Type B pancreatic cell (in vitro differentiated cells): ENCODE measurements at places on chromosomes 12 and 14. TPM values are rescaled to one million over a fixed set of nuclear protein-coding genes. Genes with fewer than 3 reads are reported as not detected.
A peak's percentile ranks its signal among the peaks of the same experiment; 100 is the strongest.

GRCh38 chr14:89293314-89293916, 123.6 kb downstream of the FOXN3 start:
- H3K27me3 ChIP-seq: no peaks in the 10 kb centered on the region
- H3K27ac ChIP-seq: no peak overlapping the region
- H3K4me3 ChIP-seq: no peak overlapping the region
- peaks cover 23% of the 10 kb centered on the region for H3K36me3 ChIP-seq
- DNase-seq: no peak
- peaks cover 20% of the 10 kb centered on the region for H3K4me1 ChIP-seq

DNA sequence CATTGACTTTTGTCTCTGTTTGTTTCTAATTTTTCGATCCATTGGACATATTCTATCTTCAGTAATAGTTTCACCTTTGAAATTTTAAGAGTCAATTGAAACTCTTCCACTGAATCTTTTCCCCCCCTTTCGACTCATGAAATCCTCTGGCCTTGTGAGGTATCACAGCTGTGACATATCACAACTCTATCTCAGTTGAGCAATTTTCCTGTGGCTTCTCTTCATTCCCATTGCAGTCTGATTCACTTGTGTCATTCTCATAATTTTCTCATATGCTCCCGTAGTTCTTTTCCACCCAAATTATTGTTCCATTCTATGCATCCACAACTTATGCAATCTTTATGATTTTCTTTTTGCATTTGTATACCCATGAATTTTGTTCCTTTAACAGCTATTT, 261.6 kb downstream of the DACT1 start:
- H3K4me1 ChIP-seq: no peaks in the 10 kb centered on the region
- H3K27ac ChIP-seq: no peak overlapping the region
- H3K4me3 ChIP-seq: no peak overlapping the region
- no peaks in the 10 kb centered on the region for H3K27me3 ChIP-seq
- H3K36me3 ChIP-seq: no peaks in the 10 kb centered on the region

TMEM132C gene
- 4.3 and 61.8 TPM in 2 replicates for total RNA-seq

DNA sequence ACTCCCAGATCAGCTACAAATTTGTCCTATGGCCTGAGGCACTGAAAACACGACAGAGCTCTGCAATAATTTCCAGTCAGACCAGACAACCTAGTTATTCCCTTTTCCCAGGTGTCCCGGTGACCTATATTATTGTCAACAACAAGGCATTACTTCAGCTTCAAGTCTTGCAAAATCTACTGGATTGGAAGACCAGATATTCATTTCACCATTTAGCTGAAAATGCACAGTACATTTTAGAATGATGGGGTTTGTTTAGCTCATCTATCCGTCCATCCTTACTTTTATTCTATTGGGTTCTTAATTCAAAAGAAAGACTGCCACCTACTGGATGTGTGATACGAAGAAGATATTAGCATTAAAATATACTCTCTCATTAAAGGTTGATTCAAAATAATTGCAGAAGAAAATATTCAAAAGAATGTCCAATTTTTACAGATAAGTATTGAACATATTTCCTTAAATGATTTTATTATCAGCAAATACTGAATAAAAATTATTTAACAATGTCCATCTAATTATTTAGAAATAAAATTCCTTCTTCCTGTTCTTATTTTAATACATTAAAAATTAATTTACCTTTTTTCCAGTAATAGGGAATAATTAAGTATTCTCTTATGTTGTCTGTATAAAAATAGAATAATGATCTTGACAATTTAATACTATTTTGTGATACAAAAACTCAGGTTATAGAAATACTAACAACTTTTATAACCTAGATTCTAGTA, 244.9 kb upstream of the LRIG3 start:
- peaks cover 20% of the 10 kb centered on the region for H3K4me1 ChIP-seq
- H3K27me3 ChIP-seq: peaks cover 5% of the 10 kb centered on the region
- no peak for DNase-seq
- no peaks in the 10 kb centered on the region for H3K36me3 ChIP-seq

DNA sequence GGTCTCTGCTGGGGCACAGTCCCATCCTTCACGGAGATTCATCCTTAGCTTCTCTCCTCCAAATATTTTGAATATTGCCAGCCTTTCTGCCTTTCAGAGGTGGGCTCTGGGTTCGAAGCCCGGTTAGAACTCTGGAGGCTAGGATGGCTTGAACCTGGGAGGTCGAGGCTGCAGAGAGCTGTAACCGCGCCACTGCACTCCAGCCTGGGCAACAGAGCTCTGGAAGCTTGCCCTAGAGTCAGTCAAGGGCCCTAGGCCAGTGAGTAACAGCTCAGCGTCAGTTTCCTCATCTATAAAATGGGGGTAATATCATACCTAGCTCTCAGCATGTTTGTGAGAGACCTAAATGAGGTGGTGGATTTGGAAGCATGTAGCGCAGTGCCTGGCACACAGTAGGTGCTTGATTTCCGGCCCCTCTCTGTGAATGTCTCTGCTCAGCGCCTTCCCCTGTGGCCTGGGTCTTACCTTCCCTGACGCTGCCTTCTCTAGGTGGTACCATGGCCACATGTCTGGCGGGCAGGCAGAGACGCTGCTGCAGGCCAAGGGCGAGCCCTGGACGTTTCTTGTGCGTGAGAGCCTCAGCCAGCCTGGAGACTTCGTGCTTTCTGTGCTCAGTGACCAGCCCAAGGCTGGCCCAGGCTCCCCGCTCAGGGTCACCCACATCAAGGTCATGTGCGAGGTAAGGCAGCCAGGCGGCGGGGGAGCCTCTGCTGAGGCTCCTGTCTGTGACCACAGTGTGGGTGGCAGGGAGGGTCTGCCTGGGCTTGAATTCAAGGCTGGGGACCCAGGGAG, 3.4 kb downstream of the PTPN6 start:
- H3K36me3 ChIP-seq: no peaks in the 10 kb centered on the region
- no peak for DNase-seq
- peaks cover 5% of the 10 kb centered on the region for H3K4me1 ChIP-seq
- H3K27ac ChIP-seq: peak overlapping the region; percentile 59

GRCh38 chr12:79895804-79896203, 39.1 kb downstream of the PPP1R12A start:
- H3K27me3 ChIP-seq: no peaks in the 10 kb centered on the region
- no peak overlapping the region for H3K4me3 ChIP-seq
- H3K4me1 ChIP-seq: peaks cover 26% of the 10 kb centered on the region
- H3K27ac ChIP-seq: no peak overlapping the region
- H3K36me3 ChIP-seq: peaks cover 8% of the 10 kb centered on the region
- DNase-seq: no peak

AVPR1A gene
- 0.88 and 5.1 TPM in 2 replicates for total RNA-seq

DNA sequence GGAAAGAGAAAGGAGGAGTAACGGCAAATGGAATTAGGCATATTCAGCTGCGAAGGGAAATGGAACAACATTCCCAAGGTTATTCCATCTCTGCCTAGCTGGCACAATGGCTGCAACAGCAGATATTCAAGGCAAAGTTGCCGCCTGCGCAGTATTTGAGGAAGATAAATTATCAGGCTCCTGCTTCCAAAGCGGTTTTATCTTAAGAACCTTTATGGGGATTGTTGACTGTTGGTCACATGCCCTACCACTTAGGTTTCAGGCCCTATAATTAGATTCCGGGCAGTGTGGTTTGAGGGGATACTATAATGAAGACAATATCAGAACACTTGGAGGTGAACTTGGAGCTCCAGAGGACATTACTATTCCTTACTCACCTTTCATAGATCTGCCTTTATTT, 99.7 kb downstream of the FGD4 start:
- peaks cover 4% of the 10 kb centered on the region for H3K36me3 ChIP-seq
- no peak for DNase-seq
- no peaks in the 10 kb centered on the region for H3K27me3 ChIP-seq
- H3K4me1 ChIP-seq: peaks cover 12% of the 10 kb centered on the region
- H3K27ac ChIP-seq: no peak overlapping the region
- peak overlapping the region; percentile 21 for H3K4me3 ChIP-seq

DNA sequence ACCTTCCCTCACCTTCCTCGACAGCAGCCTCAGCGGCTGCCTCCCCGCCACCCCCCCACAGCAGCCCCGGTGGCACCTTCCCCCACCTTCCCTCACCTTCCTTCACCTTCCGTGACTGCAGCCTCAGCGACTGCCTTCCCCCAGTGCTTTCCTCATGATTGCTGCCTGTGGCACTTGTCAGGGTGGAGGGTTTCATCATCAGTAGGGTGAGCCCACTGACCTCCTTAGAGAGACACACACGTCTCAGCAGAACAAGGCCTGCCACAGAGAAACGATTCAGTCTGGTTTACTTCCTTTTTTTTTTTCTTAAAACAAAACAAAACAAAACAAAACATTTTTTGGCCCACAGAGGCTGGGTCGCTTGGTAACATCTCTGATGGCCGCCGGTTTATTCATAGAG, 75.0 kb downstream of the EP400 start:
- H3K27ac ChIP-seq: no peak overlapping the region
- H3K36me3 ChIP-seq: peaks cover 19% of the 10 kb centered on the region
- no peaks in the 10 kb centered on the region for H3K27me3 ChIP-seq

TRIM9 gene
- total RNA-seq: 3.7 and 6.3 TPM in 2 replicates

MYL6B gene
- 66.2 and 161 TPM in 2 replicates for total RNA-seq

KRT77 gene
- total RNA-seq: 0.27 and 2.3 TPM in 2 replicates

GRCh38 chr12:130013771-130014484, 110.1 kb upstream of the TMEM132D start:
- peaks cover 34% of the 10 kb centered on the region for H3K27me3 ChIP-seq
- DNase-seq: peak; percentile 85
- no peaks in the 10 kb centered on the region for H3K4me1 ChIP-seq
- no peak overlapping the region for H3K27ac ChIP-seq
- H3K36me3 ChIP-seq: no peaks in the 10 kb centered on the region
- H3K4me3 ChIP-seq: no peak overlapping the region

LAG3 gene
- 0.52 and 2.6 TPM in 2 replicates for total RNA-seq

SIRT4 gene
- 2.0 and 2.7 TPM in 2 replicates for total RNA-seq

- no peaks in the 10 kb centered on the region for H3K4me1 ChIP-seq
- H3K27me3 ChIP-seq: no peaks in the 10 kb centered on the region
- H3K4me3 ChIP-seq: no peak overlapping the region
- H3K27ac ChIP-seq: no peak overlapping the region
- peaks cover 35% of the 10 kb centered on the region for H3K36me3 ChIP-seq
These were observed 56.7 kb downstream of the ADIPOR2 start for GRCh38 chr12:1747609-1748008.

DNA sequence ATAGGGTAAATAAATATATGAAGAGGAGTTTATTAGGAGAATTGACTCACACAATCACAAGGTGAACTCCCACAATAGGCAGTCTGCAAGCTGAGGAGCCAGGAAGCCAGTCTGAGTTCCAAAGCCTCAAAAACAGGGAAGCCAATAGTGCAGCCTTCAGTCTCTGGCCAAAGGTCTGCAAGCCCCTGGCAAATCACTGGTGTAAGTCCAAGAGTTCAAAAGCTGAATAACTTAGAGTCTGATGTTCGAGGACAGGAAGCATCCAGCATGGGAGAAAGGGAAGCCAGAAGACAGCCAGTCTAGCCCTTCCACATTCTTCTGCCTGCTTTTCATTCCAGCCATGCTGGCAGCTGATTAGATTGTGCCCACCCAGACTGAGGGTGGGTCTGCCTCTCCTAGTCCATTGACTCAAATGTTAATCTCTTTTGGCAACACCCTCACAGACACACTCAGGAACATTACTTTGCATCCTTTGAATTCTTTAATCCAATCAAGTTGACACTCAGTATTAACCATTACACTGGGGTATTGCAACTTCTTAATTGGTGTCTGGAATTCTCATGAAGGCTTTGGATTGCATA, 736.5 kb upstream of the LMO3 start:
- H3K36me3 ChIP-seq: no peaks in the 10 kb centered on the region
- no peak overlapping the region for H3K4me3 ChIP-seq
- H3K4me1 ChIP-seq: no peaks in the 10 kb centered on the region
- DNase-seq: no peak
- H3K27me3 ChIP-seq: no peaks in the 10 kb centered on the region
- no peak overlapping the region for H3K27ac ChIP-seq

AEBP2 gene
- 45.8 and 83.5 TPM in 2 replicates for total RNA-seq

RAD9B gene
- 0.12 and 0.46 TPM in 2 replicates for total RNA-seq

DNA sequence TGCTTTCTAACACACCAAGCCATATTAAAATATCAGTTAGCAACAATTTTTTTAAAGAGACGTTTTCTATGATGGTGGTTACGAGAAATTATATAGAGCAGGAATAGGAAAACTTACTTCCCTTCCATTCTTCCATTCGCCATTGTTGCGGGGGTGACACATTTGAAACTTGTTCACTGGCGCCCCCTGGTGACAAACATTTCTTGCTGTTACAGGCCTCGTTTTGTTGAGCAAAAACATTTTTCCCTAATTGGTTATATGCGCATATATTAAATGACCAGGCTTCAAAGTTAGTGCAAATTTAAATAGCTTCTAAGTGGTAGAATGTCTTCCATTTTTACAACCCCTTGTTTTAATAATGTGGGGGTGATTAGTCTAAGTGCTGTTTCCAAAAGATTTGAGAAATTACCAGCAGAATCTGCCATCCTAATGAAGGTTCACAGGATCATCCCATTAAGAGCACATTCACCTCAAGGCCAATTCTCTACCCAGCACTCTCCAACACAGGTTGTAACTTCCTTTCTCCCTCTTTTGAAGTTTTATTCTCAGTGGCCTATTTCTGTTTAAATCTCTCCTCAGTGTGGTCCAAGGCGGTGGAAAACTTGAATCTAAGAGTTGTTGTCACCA, 1124.7 kb downstream of the FLRT2 start:
- no peaks in the 10 kb centered on the region for H3K36me3 ChIP-seq
- H3K4me1 ChIP-seq: no peaks in the 10 kb centered on the region
- no peak overlapping the region for H3K27ac ChIP-seq
- no peak for DNase-seq
- H3K27me3 ChIP-seq: no peaks in the 10 kb centered on the region

PPFIA2 gene
- total RNA-seq: 2.0 and 5.7 TPM in 2 replicates

ASCL1 gene
- total RNA-seq: 7.5 and 10.4 TPM in 2 replicates

GRCh38 chr12:82383930-82384552, 25.7 kb downstream of the METTL25 start:
- no peak overlapping the region for H3K4me3 ChIP-seq
- no peak overlapping the region for H3K27ac ChIP-seq
- no peaks in the 10 kb centered on the region for H3K27me3 ChIP-seq

FSCB gene
- 0.12 TPM in 1 of 2 replicates, not detected in the other for total RNA-seq

DNA sequence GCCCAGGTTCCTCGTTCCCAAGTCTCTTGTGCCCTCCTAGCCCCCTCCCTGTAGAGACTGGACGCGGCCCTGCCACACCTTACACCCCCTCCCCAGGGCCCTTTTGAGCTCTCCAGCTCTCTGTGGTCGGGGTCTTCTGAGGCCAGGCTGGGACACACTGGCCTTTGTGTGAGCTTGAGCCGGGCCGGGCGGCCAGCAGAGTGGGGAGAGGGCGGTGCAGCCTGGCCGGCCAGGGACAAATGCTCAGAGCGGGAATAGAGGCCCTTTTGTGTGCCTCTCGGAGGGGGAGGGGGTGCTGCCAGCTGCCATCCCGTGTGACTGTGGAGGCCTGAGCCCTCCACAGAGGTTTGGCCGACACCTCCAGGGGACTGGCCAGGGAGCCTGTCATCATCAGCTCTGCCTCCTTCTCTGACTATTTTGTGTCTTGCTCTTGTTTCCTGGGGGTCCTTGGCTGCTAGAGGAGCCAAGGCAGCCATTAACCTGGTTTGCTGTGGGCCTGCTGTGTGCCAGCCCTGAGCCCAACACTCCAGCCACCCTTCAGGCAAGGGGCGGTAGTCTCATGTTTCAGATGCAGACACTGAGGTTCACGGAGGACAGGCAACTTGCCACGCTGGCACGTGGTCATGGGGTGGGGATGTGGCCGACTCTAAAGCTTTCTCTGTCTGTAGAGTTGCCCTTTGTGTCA, 13.6 kb downstream of the FAM222A start:
- peaks cover 17% of the 10 kb centered on the region for H3K4me1 ChIP-seq
- no peaks in the 10 kb centered on the region for H3K36me3 ChIP-seq
- no peak overlapping the region for H3K4me3 ChIP-seq
- DNase-seq: no peak
- H3K27ac ChIP-seq: no peak overlapping the region

- H3K27me3 ChIP-seq: peaks cover 7% of the 10 kb centered on the region
- H3K4me1 ChIP-seq: peaks cover 4% of the 10 kb centered on the region
- no peak for DNase-seq
- H3K4me3 ChIP-seq: no peak overlapping the region
These were observed 34.3 kb upstream of the SLC38A1 start for GRCh38 chr12:46303039-46303666.
